ENCODE measurements at places on chromosomes 2 and 18.

DNA sequence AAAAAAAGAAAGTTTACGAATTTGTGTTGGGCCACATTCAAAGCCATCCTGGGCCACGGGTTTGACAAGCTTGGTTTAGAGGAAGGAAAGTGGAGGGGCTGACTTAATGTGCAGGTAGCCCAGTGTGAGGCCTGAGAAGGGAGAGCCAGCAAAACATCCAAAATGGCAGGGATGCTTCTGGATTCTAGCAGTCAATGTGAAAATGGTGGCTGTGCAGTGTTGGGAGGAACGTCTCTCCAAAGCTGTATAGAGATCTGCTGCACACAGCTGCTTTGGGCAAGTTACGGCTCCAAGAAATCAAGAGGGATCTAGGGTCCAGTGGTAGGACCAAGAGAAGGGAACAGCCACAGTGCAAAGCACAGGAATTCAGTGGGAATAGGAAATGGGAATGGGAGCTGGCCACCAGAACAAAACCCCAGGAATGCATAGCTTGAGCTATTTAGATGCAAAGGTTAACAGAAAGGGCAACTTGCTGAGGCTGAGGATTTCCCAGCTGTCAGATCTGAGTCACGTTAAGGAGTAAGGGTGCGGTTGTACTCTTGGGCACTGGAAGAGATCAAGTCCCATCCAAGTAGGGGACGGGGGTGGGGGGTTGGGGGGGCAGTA lies 70.6 kb downstream of the B3GNT2 start:
- no peak for DNase-seq

DNA sequence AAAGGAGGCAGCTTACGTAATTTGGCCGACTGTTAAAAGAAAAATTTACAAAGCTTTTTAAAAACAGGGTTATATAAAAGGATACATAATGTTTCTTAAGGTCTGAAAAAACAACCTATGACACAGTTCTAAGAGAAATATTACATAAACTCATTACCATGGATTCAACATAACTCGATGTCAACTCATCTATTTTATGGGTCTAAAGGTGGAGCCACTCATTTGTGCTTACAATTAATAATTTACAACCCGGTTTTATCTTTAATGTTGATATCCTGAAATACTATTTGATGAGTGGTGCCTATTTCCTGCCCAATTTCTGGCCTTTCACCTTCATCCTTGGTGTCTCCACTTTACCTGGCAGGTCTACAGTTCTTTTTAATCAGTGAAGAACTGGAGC lies 15.1 kb downstream of the USP40 start:
- DNase-seq, result no peak

- DNase-seq, result no peak
Observed at GRCh38 chr2:218870984-218871344, 9.7 kb upstream of the WNT10A start.

- no peak for DNase-seq
Observed at GRCh38 chr2:31054842-31055388, 83.3 kb downstream of the GALNT14 start.

DNA sequence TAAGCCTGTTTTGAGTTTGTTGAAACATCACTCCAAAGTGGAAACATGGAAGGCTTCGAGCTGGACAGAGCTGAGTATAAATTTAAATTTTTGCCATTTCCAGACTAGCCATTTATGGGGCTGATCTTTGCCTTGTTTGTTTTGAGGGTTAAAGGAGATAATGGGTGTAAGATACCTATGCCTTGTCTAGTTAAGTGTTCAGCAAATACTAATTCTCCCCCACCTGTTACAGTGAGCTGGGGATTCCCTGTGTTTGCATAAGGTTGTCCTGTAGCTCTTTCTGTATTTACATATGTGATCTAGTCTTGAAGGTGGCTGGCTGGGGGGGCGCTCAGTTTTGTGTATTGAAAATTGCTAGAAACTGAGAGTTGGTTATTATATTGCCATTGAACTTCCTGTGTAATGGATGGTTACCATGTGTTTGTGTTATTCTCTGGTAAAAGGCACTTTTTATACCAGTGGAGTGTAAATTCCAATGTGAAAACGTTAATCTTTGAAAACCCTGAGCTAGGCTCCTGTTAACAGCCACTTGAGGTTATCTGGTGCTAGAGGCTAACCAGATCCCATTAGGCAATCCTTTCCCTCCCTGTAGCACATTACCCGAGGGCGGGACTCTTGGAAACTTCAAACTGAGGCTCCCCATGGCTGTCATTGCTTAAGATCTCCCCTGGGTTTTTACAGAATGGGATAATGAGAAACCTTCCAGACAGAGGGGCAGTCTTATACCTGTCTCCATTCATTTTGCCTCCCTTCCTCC lies 26.7 kb downstream of the TANC1 start:
- no peak for DNase-seq

DNA sequence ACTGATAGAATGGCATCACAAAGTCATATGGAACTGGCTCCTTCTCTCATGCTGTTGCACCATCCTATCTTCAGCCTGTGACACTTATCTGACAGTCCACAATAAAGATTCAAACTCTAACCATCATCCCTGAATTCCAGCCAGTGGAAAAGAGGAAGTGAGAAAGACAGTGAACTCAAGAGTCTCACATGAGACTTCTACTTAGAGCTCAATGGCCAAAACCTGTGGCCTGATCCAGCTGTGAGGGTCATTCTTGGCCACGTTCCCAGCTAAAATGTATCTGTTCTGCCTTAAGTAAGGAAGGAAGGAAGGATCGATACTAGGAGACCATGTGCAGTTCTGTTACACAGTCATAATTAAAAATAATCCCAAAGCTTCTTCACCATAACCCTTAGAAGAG lies 73.6 kb downstream of the RND3 start:
- DNase-seq, result no peak

GRCh38 chr2:69369802-69370201 lies 17.2 kb downstream of the GFPT1 start:
- DNase-seq, result no peak

DNA sequence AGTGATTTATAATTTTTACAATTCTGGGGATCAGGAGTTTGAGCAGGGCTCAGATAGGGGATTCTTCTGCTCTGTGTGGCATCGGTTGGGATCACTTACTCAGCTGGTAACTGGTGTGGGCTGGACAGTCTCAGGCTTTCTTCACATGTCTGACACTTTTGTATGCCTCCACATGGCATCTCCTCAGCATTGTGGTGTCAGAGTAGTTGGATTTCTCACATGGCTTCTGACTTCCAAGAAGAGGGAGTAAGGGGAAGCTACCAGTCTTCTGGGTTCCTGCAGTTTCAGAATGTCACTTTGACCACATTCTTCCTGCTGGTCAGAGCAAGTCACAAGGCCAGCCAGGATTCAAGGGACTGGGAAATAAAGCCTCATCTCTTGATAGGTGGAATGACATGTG lies 55.6 kb downstream of the NCOA1 start:
- no peak for DNase-seq

- DNase-seq, result no peak
Observed at GRCh38 chr2:64225491-64225890, 81.3 kb upstream of the PELI1 start.

- DNase-seq, result no peak
Observed at GRCh38 chr2:46229134-46230063, 67.8 kb upstream of the EPAS1 start.
